Stimulated activated CD8-positive, alpha-beta memory T cell treated with anti-CD3 and anti-CD28 coated beads, Interleukin-2, amount 100 ng/mL, for 1 hour (primary cell): ENCODE measurements at places on chromosomes 16 and 17.

- no peak for DNase-seq
Measured at GRCh38 chr17:80397034-80397387, 18.0 kb upstream of the ENDOV start.

- no peak for DNase-seq
Measured at GRCh38 chr16:704552-705380, 835 bp downstream of the FBXL16 start.

DNA sequence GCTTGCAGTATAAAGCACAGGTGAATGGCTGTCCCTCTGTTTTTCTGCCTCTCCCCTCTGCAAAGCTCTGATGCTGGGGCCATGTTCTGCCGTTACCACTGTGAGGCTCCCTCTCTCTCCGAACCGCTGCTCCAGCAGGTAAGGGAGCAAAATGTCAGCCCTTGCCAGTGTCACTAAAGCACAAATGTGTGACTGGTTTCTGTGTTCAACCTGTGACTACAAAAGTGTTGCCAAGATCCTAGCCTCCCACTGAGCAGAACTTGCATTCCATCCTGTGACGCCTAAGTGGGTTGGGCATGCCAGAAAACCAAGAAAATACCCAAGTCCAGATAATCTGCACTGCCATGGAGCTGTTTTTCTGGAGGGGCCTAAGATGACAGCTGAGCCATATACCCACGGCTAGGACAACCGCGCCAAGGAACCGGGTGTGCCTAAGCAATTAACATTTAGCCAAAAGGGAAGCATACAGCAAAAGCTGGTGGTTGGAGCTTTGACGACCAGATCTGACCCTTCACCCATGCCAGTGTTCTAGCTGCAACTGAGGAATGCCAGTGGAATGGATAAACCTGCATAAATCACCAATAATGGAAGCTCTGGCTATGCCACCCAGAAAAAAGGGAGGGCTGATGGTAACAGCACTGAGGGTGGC, 35.0 kb downstream of the PSME3IP1 start:
- no peak for DNase-seq

GRCh38 chr16:10992797-10993196, 48.4 kb downstream of the CLEC16A start:
- no peak for DNase-seq

GRCh38 chr16:19520861-19521331, 1.0 kb downstream of the GDE1 start:
- no peak for DNase-seq

- DNase-seq, result no peak
Measured at GRCh38 chr17:32869345-32870026, 7.4 kb downstream of the MYO1D start.
